ENCODE measurements at places on chromosomes 12 and 14.

DNA sequence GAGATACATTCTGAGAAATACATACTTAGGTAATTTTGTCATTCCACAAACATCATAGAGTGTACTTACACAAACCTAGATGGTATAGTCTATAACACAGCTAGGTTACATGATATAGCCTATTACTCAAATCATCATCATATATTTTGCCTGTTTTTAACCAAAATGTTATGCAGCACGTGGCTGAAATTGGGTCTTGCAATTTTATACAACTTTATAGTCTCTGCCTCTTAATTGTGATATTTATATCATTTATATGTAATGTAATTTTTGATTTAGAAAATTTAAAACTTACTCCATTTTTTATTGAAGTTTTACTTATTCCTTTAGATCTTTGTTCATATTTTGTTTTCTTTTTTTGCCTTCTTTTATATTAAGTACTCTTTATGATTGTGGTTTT, 350.7 kb upstream of the DCN start:
- no peak for DNase-seq

GRCh38 chr14:51931308-51931707, 58.0 kb upstream of the RTRAF start:
- no peak for DNase-seq

- DNase-seq, result no peak
These were observed 87.7 kb downstream of the STON2 start for GRCh38 chr14:81312289-81312876.

DNA sequence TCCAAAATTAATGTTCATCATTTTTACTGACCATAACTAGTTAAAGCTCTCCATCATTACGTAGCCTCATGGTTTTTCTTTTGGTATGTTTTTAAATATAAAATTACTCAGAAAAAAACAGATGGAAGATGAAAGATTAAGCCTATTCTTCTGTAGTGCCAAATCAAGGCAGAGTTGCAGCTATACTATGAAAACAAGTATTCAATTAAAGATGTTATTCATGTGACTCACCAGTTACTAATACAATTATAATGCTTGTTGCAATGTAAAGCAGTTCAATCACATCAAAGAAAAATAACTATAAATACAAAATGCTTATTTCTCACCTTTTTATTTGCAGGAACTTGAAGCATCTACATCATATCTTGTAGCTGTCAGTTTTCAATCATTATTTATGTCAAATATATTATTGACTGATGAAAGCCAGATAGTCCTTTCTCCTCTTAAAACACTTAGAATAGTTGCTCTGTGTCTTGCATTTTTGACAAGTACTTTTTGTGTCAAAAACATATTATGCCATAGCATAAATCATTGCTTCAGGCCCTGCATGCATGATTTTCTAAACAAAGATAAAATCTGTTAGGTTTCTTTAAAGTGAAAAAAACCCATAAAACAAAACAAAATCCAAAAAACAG, 36.0 kb upstream of the TRHDE start:
- DNase-seq, result no peak

DNA sequence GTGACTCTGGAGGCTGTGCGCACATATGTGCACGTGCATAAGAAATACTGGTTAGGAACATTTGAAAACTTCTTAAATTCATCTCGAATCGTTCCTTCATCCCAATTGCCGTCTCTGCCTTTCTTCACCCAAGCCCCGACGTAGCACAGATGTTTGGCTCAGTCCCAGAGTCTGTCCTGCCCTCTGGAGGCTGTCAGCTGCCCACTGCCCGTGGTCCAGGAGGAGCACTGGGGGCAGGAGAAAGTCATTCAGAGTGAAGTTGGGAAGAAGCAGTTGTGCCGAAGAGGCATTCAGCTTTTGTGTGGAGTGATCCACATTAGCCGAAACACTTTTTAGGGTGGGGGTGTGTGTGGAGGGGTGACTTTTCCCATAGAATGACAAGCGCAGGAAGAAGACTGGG, 124.9 kb downstream of the TSPAN9 start:
- no peak for DNase-seq

DNA sequence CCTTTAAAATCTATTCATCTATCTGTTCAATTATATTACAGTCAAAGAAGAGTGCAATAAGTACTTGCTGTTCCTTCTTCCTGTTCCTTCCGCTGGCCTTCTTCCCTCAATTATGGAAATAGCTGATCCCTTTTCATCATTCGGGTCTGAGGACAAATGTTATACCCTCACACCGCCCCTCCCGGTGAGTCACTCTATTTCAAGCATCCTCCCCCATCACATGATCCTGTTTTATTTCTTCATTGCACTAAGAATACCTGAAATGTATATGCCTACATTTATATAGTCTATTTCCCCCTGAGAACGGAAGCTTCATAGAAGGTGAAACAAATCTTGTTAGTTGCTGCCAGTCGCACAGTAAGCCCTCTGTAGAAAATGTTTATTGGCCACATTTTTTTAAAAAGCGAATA, 2.5 kb downstream of the SLC38A1 start:
- DNase-seq, result no peak

DNA sequence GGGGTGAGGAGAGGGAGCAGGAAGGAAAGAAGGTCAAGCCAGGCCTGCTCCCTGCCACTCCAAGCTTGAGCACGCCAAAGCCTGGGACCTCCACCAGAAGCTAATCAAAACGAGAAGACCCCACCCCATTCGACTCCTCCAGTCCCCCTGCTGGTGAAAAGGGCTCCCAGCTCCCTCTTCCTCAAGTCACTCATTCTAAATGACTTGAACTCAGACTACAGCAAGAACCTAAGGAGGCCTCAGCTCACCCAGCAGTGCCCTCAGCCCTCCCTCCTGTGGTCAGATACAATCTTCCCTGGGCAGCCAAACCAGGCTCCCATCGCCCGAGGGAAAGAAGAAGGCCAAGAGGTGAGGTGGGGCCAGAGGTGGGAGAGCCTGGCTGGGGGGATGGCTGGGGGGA, 17.4 kb downstream of the HDAC7 start:
- no peak for DNase-seq

- no peak for DNase-seq
These were observed 23.6 kb downstream of the PYGL start for GRCh38 chr14:50920482-50921230.

DNA sequence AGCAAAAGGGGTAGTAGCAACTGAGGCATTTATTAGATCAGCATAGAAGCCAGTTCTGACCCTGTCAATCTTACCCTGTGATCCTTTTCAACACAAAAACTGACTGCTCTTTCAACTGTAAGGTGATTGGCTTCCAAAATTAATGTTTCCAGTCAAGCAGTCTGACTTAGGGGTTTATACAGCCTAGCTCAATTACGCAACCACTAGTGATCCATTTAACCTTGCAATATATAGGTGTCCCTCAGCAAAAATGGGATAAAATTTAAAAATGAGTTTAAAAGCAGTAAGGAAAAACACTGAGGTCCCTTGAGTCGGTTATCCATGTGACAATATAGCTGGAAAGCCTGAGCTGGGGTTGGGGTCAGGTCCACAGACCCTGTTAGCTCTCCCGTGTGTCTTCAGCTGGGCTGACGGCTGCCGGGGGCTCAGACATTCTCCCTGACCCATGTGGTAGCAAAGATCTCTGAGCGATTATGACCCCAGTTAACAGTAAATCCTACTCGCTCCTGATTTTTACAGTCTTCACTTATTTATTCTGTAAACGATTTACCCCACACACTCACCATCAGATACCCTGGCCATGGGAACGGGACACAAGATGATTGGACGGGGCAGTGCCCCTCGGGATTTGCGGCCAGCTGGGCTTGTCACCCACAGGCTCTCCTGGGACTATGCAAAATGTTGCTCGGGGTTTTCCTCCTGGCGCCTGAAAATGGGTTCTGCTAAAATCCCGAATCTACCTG, 16.6 kb downstream of the ADGRD1 start:
- DNase-seq, result no peak

DNA sequence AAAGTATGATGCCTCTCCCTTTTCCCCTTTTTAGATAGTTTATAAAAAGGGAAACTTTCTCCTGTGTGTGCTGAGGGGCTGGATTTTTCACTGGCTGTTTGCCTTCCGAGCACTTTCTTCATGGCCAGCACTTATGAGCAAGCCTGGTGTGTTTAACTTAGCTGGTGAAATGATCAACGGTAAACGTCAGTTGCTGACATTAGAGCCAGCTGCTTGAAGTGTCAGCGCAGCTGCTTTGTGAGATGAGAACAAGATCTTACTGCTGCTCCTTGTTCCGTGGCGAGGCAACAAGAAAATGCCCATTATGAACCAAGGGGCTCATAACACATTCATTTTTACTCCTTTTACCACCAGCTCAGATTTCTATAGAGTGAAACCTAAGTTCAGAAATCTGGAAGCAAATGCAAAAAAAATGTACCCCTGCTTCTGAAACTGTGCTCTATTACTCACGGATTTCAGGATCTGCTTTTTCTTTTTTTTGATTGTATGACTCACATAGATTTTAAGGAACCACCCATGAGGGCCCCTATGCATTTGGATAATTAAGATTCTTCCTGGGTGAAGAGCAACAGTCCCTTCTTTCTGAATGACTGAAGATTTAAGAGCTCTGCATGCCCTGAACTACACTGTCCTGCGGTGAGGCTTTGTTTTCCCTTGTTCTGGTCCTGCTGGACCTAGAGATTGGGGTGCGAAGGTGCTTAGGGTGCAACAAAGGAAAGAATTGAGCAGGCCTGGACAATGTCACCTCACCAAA, 74.3 kb upstream of the CPM start:
- DNase-seq, result no peak

DNA sequence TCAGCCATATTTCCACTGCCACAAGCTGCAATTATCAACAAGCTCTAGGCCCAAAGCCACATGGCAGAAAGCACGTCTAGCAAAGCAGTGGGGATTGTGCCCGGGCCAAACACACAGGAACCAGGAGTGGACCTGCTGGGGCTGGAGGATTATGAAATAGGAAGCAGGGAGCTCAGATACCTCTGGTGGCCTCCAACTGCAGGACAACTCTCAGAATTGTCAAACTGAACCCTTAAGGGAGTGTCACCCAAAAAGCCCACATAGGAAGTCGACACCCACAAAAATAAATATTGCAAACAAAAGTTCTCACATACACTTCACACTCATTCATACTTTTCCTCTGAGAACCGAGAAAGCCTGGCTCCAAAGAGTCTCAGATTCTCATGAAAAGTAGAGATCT, 26.1 kb downstream of the KCTD10 start:
- no peak for DNase-seq

- no peak for DNase-seq
These were observed 120.7 kb upstream of the SCAF11 start for GRCh38 chr12:46110928-46111699.

- DNase-seq, result no peak
These were observed 14.7 kb downstream of the BLTP3B start for GRCh38 chr12:100127766-100128511.

DNA sequence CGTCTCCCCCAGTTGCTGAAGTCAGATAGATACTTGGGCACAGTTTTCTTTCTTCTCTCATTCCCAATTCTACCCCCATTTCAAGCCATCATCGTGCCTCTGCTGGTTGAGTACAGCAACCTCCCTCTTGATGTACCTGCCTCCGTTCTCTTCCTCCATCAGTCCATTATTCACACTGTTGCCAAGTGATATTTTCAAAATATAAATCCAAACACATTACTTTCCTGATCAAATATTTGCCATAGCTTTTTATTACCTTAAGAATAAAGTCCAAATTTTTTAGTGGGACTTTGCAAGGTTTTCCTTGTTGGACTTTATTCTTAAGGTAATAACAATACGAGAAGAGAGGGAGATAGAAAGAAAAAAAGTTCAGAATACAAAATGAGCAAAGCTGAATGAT, 18.6 kb upstream of the SSPN start:
- no peak for DNase-seq

DNA sequence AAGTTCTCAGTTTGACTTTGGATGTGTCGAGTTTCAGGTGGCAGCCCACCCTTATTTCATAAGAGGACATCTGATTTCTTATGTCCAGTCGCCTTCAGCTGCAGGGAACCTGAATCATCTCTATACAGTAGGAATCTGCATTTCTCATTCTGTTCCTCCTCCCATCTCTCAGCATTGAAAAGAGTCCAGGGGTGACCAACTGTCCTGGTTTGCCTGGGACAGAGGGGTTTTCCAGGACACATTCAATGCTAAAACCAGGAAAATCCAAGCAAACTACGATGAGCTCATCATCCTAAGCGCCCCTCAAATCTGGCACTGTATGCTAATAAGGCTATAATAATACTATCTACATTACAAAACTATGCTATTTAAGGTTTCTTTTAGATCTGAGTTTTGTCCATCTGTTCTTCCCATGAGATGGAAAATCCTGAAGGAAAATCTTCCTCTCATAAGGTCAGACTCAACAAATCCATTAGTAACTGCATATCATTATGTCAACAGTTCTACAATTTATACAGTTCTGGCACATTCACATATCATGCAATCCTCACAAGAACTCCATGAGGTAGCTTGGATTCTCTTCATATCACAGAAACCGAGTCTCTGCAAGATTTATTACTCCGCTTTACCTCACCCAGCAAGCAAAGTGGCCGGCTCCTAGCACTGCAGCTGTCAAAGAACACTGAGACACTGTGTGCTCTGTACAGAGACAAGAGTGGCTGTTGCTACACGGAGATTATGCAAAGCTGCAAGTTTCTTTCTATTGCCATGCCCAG, 15.6 kb upstream of the CALM1 start:
- DNase-seq, result no peak

DNA sequence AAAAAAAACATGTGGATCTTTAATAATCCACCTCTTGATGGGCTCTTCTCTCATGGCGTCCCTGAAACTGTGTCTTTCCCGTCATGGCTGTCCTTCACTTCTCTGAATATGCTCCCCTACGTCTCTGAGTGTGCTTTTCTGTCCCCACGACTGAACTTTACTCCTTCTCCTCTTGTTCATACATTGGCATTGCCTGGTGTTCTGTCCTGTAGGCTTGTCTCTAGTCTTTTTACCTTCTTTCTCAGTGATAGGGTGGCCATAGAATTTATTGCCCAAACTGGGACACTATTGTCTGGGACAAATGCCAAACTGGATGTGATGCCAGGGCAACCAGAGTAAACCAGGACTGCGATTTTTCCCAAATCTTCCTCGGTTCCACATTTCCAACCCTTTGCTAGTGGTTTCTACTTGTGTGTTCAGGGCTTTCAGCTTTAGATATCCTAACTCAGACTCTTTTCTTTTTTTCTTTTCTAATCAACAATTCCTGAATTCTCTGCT, 202.2 kb downstream of the ATP23 start:
- DNase-seq, result no peak

GRCh38 chr12:122899887-122900286, 4.0 kb upstream of the VPS37B start:
- no peak for DNase-seq

DNA sequence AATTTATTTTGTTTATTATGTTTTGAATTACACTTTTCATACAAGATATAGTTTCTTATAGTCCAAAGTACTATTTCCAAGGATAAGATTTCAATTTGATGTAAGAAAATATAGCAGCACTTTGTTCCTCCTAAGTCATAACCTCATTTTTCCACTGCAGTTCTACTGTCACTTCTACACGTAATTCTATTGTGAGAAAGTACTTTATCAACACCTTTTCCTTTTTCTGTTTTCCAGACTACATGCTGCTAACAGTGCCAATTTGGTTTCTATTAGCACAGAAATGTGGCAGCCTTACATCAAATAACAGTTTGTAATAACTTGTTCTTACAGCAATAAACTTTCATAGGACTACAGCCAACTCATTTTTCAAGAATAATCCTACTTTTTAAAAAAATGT, 45.0 kb downstream of the RPS6KA5 start:
- no peak for DNase-seq

GRCh38 chr12:45326358-45326975, 110.6 kb downstream of the ANO6 start:
- no peak for DNase-seq

Measured in cortex of kidney (tissue), 1 donor.